Hepatocyte (in vitro differentiated cells): ENCODE measurements at places on chromosomes 5 and 9. TPM values are rescaled to one million over a fixed set of nuclear protein-coding genes. Genes with fewer than 3 reads are reported as not detected.

Gene SH3TC2
- total RNA-seq, result 3.5 and 3.8 TPM in 2 replicates

Gene SCAMP1
- 39.9 and 47.6 TPM in 2 replicates for total RNA-seq

Gene CCL28
- total RNA-seq, result 0.52 and 0.80 TPM in 2 replicates

Gene GABRA6
- total RNA-seq, result not detected in 2 replicates

Gene SLC6A7
- total RNA-seq, result 0.88 and 1.1 TPM in 2 replicates

DNA sequence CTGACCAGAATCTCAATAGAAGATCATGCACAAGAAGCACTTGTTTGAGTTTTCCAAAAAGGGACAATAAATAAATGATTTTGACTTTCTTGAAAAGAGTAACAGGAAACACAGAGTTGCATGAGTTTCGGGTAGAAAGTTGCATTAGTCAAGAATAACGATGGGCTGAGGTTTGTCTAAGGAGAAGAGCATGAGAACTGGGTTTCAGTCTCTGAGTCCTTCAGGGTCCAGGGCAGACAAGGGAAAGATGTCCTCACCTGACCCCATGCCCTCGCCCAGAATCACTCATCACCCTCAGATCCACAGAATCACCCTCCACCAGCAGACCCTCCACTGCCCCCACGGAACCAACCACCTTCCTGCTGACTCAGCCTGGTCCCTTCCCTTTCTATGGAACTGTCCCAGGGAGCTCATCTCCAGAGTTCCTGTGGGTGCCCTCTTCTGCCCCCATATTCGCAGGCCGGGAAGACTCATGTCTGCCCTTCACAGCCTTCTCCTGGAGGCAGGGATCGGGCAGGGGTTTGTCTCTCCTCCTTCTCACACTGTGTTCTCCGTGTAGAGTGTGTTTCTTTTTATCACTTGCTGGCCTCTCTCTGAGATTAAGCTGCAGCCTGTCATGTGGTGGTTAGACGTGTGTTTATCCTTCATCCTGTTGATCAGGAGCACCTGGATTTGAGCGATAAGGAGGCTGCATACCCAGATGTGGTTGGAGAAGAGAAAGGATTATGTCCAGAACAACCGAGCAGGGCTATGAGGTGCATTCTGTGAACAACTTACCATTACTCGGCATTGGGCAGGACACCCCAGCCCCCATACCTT is 442.6 kb downstream of the MAT2B start:
- no peaks in the 10 kb centered on the region for H3K36me3 ChIP-seq
- no peak overlapping the region for H3K4me3 ChIP-seq
- no peak overlapping the region for H3K27ac ChIP-seq
- H3K27me3 ChIP-seq, result no peaks in the 10 kb centered on the region
- H3K4me1 ChIP-seq, result no peaks in the 10 kb centered on the region

DNA sequence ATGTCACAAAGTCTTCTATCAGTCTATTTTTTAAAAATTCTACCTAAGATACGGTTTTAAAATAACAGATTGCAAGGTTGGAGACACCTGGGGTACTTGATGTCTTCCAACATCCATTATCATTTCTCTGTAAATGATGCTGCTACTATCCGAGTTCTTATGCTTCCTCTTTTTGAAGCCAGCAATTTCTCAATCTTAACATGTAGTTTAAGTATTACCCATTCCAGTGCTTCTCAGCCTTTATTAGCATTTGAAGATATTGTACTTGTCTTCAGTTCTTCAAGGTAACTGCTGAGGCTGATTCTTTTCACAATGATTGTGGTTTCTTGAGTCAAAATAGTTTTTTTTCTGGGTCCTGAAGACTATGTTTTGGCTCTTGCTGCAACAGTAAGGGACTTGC is 96.4 kb upstream of the SELENOP start:
- no peak overlapping the region for H3K27ac ChIP-seq
- no peaks in the 10 kb centered on the region for H3K4me1 ChIP-seq
- H3K36me3 ChIP-seq, result no peaks in the 10 kb centered on the region
- H3K4me3 ChIP-seq, result peak overlapping the region; percentile 21
- no peak for DNase-seq
- peaks cover 19% of the 10 kb centered on the region for H3K27me3 ChIP-seq

DNA sequence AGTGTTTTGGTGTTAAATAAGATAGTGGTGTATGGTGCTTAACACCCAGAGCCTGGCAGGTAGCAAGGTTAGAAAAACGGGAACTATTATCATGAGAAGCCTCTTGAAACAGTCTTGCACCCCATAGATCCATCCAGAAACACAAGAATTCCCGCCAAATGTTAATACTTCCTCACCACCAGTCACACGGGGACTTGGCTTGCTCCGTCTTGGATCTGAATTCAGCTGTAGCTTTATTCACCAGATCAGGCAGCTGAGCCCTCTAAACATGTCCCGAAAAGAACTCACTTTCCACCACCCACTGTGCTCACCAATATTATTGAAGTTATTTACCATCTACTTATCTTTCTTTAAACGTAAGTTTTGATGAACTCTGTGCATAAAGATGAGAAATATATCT is 101.6 kb upstream of the PTPN3 start:
- H3K36me3 ChIP-seq, result no peaks in the 10 kb centered on the region
- H3K4me1 ChIP-seq, result no peaks in the 10 kb centered on the region
- DNase-seq, result no peak
- H3K27ac ChIP-seq, result no peak overlapping the region
- no peaks in the 10 kb centered on the region for H3K27me3 ChIP-seq

GRCh38 chr5:80961376-80962281 is 1.5 kb downstream of the RASGRF2 start:
- H3K36me3 ChIP-seq, result no peaks in the 10 kb centered on the region
- no peak overlapping the region for H3K27ac ChIP-seq
- peaks cover 2% of the 10 kb centered on the region for H3K4me1 ChIP-seq

- H3K36me3 ChIP-seq, result no peaks in the 10 kb centered on the region
- H3K4me1 ChIP-seq, result no peaks in the 10 kb centered on the region
- no peak overlapping the region for H3K27ac ChIP-seq
- H3K27me3 ChIP-seq, result peaks cover 32% of the 10 kb centered on the region
- DNase-seq, result peak; percentile 81
- H3K4me3 ChIP-seq, result peak overlapping the region; percentile 16
These were observed 762 bp downstream of the CACNA1B start for GRCh38 chr9:137878146-137878941.
